ENCODE measurements at places on chromosomes 11 and 22.

DNA sequence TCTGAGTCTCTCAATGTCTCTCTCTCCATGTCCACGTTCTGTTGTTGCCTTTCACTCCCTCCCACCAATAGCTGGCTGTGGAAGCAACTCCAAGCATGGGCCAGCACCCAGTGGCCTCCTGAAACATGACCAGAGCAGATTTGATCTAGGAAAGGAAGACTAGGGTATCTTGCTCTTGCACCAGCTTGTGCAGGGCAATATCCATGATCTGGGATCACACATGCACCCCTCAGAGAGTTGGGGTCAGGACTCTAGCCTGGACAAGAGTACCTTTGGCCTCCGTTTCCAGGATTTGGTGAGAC, 34.5 kb upstream of the RIC3 start:
- DNase-seq = no peak

- peak; percentile 81 for DNase-seq
Observed at GRCh38 chr11:66112601-66113499, 42.8 kb downstream of the PACS1 start.

DNA sequence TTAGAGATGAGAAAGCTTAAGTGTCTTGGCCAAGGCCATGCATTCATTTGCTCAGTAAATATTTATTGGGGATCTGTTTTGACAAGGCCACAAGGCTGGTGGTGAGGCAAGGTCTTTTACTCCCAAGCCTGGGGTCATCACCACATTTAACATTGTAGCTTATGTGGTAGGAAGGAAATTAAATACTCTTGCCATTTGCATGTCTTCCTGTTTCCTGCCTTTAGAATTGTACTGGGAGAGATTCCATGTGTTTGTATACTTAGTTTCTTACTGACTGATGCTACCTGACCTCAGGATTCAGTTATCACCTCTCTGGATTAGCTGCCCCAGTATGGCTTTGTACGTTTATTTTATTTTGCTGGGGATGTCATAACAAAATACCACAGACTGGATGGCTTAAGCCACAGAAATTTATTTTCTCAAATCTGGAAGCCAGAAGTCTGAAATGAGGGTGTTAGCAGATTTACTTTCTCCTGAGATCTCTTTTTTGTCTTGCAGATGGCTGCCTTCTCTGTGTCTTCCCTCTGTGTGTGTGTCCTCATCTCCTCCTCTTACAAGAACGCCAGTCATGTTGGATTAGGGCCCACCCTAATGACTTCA, 44.8 kb downstream of the SPECC1L start:
- no peak for DNase-seq

- no peak for DNase-seq
Observed at GRCh38 chr11:19101796-19102520, 15.0 kb upstream of the ZDHHC13 start.

- no peak for DNase-seq
Observed at GRCh38 chr22:35957589-35957988, 71.0 kb downstream of the RBFOX2 start.

DNA sequence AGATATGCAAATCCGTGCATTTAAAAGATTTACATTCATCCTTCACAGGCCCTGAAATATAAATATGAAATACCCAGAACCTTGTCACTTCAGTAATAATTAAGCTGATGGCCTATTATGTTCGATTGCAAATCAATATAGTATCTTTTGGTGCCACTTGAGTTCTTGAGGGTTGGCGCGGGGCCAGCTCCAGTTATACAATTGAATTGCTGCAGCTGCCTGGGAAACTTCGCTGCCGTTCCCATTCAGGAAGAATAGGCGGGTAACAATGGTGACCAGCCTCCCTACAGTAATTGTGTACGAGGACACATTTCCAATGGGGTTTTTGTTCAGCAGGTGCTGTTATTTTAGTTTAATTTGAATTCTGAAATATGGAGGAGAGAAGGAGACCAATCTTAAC, 451.2 kb downstream of the INSC start:
- DNase-seq = no peak

DNA sequence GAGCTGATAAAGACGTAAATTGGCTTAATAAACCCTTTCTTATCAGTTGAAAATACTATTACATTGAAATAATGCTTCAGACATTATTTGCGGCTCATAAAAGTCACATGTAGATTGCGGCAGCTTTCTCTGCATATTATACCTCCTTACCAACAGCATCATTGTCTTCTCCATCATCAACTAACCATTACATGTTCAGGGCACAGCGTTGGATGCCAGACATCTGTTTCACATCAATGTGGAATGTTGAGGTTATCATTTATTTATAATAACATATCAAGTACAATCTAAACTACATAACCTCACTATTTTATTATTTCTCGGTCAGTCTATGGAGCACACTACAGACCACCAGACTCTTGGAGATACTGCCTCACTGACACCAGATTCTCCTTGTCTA, 573.8 kb upstream of the FAT3 start:
- DNase-seq = no peak

DNA sequence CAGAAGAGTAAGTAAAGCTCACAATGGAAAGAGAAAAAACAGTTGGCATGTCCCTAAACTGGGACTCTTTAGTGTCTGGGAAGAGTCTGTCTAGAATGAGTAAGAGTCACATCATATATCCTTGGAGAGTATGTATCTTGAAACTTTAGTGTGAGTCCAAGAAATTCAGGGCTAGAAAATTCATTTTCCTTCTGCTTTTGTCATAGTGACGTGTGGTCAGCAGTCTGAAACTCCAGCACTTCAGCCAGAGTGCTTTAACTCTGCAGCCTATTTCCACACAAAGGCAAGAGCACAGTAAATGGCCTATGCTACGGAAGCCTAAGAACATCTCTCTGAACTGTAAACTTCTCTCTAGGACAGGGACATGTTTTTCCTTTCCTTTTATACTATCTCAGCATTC, 174.1 kb downstream of the FAM181B start:
- no peak for DNase-seq

- DNase-seq = peak; percentile 96
Observed at GRCh38 chr11:121595717-121596161, 143.0 kb upstream of the SORL1-AS1 start.

DNA sequence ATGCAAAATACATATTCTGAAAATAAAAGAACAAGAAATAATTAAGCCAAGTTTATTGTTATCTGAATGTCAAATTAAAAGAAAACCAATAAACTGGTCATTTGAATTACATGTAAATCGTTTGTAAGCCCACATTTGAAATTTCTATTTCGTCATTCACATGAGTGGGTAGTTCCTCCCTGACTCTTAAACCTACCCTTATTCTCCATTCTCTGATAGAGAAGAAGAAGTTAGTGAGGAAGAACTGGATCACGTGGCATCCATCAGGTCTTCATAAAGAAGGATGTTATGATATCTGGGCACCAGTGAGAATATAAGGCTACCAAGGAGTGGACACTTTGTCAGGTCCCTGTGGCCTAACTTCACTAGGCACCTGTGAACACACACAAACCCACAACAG, 328.1 kb downstream of the OPCML start:
- DNase-seq = no peak

GRCh38 chr11:65428578-65429067, 6.0 kb downstream of the NEAT1 start:
- no peak for DNase-seq

DNA sequence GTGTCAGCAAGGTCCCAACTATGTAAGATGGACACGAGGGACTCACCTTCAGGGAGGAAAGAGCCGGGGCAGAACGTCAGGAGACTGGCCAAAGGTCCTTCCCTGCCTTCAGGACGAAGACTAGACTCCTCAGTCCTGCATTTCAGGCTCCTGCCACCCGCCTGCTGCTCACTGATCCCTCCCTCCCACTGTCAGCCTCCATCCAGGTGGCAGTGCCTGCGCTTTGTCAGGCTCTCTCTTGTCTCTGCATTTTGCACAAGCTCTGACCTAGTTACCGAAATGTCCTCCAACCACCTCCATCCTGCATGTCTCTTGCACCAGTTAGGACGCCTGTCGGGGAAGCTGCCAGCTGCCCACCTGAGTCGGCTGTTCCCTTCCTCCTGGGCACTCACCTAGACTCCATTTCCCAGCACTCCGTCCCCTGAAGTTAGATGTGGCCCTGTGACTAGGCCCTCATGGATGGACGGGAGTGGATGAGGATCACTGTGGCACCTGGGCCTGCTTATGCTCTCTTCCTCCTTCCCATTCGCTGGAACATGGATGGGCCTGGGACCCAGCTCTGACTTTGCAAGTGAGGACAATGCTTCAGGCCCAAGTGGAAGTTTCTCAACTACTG, 8.0 kb downstream of the B3GNT6 start:
- no peak for DNase-seq

- DNase-seq = no peak
Observed at GRCh38 chr11:2393941-2394817, 6.4 kb upstream of the TSSC4 start.

DNA sequence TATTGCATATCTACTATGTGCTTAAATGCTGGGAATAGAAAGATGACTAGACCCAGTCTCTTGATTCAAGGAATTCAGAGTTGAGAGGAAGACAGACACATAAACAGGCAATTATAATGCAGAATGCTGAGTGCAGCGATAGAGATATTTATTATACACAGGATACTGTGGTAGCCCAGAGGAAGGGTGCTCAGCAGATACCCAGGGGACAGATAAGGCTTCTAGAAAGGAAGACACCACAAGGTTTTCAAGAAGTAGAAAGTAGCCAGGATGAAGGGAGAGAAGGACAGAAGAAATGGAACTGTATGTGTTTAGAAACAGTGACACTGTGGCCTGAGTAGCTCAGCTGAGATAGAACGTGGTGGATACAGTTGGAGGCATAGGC, 79.4 kb upstream of the NNMT start:
- no peak for DNase-seq

GRCh38 chr11:72491001-72491400, 56.7 kb upstream of the CLPB start:
- DNase-seq = no peak

DNA sequence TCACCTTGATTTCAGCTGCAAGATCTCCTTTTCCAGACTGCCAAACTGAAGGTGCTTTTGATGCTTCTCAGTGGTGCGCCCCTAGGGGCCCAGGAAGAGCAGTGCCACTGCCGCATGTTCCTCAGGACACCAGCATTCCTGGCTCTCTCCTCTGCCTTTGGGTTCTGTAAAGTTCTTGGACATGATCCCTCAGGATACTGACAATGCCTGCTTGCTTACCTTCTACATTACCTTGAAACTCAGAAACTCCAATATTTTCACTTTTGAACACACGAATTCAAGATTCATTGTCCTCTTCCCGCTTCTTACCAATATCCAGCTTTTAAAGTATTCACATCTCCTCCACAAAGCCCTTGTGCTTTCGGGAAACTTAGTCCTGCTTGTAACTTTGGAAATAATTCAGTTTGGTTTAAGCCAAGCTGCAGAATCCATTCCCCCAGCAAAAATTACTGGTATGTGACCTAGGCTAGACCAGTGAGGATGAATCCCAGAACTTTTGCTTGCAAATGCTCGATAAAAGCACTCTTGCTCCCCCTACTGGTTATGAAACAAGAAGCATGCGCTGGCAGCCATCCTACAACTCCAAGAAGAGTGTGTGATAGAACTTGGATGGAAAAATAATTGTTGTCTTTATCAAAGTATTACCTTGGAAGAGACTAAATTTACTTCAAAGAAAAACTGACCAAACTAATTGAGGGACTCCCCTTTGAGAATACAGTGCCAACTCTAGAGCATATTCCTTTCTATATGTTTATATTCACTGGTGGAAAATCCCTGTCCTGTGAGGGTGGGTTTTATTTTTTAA, 16.5 kb upstream of the OR5B21 start:
- DNase-seq = peak; percentile 63

DNA sequence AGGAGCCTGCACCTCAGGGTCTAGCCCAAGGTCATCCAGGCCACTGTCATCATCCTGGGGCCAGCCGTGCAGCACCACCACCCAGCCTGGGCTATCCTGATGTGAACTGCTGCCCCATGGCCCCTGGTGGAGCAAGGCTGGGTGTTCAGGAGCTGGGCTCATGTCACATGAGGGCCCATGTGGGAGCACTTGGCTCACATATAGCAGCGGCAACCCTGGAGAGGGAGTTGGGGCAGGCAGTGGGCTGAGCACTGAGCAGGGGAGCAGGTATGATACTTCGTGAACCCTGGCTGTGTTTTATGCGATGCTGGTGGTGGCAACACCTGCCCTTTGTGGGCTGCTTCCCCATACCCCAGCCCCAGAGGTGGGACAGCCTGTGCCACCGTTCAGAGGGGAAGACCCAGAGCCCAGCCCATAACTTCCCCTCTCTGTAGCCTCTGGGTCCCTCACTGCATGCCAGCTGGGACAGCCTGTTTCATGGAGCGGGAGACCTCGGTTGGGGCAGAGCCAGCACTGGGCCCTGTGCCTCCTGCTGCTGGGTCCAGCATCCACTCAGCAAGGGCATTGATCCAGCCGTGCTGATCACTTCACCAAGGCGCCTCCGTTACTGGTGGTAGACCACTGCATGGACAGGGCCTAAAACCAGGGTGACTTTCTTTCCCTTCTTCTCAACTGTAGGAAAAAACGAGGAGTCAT, 62.5 kb upstream of the SUSD2 start:
- no peak for DNase-seq

DNA sequence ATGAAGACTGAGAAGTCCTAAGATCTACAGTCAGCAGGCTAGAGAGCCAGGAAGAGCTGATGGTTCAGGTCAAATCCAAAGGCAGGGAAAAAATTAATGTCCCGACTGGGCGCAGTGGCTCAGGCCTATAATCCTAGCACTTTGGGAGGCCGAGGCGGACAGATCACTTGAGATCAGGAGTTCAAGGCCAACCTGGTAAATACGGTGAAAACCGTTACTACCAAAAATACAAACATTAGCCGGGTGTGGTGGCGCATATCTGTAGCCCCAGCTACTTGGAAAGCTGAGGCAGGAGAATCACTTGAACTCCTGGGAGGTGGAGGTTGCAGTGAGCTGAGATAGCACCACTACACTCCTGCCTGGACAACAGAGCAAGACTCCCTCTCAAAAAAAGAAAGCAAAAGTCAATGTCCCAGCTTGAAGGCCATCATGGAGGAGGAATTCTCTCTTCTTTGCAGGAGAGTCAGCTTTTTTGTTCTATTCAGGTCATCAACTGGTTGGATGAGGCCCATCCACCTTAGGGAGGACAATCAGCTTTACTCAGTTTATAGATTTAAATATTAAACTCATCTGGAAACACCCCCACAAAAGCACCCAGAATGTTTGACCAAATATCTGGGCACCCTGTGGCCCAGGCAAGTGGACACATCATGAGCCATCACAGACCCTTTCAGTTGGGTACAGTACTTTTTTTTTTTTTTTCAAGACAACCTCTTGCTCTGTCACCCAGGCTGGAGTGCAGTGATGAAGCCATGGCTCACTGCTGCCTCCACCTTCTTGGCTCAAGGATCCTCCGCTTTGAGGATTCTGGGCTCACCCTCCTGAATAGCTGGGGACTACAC, 4.3 kb upstream of the ZC3H7B start:
- no peak for DNase-seq

DNA sequence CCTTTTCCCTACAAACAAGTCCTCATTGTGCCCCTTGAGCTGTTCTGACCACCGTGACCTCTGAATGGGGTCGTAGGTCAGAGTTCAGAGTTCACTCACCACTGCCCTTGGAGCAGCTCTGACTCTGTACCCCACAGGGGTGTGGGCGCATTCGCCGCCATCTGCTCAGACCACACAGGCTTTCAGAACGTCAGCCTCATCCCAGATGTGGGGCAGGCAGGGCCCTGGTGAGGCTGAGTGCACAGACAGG, 14.8 kb upstream of the MUC5B start:
- no peak for DNase-seq

- DNase-seq = no peak
Observed at GRCh38 chr11:77055101-77055561, 11.6 kb upstream of the CAPN5 start.

Data from mammary epithelial cell (primary cell).